ENCODE measurements at places on chromosomes 6 and 20.

DNA sequence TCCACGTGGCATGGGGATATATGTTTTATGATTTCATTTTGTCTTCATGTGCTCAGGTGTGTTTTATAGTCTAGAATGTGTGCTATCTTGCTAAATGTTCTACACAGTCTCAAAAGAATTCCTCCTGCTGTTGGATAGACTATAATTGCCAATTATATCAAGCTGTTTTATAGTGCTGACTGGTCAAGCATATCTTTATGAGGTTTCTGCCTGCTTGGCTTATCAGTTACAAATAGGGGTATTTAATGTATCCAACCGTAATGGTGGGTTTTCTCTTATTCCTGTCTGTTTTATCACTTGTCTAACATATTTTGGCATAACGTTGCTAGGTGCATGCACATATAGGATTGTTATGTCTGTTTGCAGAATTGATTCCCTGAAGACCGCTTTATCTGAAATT, 201.3 kb downstream of the EYS start:
- no peak for DNase-seq

- no peak for DNase-seq
Observed at GRCh38 chr6:169684056-169684455, 17.8 kb downstream of the WDR27 start.

- DNase-seq: no peak
Observed at GRCh38 chr6:121627761-121628160, 192.3 kb downstream of the GJA1 start.

DNA sequence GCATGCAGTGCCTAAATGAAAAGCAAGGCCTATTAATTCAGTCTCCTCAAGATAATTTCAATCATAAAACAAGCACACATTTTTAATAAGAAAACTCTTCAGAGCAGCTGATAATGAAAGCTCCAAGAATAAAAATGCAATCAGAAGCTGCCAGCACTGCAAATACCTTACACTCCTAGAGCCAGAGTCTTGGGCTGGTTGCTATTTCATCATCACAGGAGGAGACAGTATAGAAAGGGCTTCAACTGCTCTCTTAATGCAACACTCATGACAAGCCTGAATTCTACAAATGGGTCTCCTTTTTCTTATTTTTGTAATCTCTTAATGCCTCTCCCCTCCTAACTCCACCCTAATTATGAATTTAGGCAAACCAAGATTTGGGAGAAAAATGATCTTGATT, 11.2 kb upstream of the MC3R start:
- DNase-seq: no peak

GRCh38 chr6:44311304-44311703, 1.8 kb downstream of the AARS2 start:
- DNase-seq: no peak

DNA sequence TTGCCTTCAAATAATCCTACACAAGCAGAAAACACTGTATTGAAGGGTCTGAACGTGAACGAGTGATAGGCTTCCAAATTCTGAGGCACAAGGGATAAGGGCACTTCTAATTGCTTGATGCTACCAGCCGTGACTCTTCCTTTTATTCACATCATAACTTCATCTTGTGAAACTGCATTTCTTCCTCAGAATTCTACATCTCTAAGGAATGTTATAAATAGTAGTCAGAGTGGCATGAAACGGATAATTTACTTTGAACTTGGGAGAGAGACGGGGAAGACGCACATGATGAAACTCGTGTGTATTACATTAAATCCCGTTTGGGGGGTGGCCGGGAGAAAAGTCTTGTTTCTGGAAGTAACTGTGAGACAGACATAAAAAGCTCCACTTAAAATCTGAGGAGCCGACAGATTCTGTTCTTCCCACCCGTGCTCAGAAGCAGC, 754 bp downstream of the HDDC2 start:
- DNase-seq: no peak

DNA sequence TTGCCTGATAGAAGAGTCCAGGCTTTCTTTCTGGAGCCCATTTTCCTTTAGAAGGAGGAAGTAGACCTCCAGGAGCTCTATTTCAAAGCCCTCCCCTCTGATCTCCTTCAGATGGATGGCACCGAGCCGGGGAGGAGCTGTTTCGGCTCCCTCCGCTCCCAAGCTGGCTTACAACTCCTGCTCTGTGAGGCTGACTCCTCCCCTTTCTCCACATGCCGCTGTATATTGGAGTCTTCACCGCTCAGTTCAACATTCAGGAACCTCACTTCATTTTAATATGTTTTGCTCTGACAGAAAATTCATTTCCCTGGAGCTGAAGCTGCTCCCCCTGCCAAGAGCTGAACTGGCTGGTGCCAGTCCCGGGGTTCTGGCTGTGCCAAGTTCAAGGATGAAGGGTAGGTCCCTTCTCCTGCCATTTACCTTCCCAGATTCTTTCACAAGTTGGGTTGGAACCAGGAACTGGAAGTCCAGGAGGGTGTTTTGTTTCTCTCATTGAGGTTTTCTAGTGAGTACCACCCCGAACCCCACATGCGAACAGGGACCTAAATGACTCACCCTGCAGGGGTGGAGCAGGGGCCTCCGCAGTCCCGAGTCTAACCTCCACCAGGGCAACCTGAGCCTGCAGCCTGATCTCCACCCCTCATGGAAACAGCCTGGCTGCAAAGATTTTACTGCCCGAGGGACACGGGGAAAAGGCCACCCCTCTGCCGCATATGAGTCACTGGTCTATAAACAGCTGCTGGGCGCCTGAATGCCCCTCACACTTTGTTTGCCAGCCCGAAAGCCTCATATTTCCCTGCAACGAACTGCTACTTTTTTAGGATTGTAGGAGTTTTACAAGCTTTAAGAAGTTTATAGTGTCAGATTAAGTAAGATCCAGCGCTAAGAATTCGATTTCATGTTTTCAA, 68.6 kb upstream of the FOXA2 start:
- DNase-seq: no peak

GRCh38 chr6:56851541-56852259, 103.2 kb upstream of the BEND6 start:
- DNase-seq: peak; percentile 49

DNA sequence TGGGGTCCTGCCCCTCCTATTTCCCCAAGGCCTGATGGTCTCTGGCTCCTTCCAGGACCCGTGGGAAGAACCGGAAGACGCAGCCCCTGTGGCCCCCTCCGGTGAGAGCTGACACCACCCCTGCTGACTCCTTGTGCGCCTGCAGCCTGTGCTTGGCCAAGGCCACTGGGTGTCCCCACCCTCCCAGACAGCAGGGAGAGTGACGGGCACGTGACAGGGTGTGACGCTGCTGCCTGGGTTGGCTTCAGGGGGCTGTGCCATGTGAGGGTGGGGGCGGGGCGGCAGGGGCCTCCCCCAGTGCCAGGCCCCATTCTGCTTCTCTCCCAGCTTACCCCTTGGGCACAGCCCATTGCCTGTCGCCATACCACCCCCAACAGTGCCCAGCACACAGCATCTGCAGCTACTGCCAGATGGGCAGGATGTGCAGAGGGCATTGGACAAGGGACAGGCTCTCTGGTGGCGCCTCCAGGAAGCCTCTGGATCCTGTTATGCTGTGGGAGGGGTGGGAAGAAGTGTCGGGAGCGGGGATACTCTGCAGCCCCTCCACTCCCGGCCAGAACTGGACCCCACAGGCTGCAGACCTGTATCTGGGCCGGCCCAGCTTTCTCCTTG, 2.9 kb downstream of the BIRC7 start:
- DNase-seq: no peak

GRCh38 chr6:168590406-168590805, 149.4 kb downstream of the SMOC2 start:
- no peak for DNase-seq

- DNase-seq: no peak
Observed at GRCh38 chr6:83199863-83200225, 6.7 kb downstream of the RWDD2A start.

DNA sequence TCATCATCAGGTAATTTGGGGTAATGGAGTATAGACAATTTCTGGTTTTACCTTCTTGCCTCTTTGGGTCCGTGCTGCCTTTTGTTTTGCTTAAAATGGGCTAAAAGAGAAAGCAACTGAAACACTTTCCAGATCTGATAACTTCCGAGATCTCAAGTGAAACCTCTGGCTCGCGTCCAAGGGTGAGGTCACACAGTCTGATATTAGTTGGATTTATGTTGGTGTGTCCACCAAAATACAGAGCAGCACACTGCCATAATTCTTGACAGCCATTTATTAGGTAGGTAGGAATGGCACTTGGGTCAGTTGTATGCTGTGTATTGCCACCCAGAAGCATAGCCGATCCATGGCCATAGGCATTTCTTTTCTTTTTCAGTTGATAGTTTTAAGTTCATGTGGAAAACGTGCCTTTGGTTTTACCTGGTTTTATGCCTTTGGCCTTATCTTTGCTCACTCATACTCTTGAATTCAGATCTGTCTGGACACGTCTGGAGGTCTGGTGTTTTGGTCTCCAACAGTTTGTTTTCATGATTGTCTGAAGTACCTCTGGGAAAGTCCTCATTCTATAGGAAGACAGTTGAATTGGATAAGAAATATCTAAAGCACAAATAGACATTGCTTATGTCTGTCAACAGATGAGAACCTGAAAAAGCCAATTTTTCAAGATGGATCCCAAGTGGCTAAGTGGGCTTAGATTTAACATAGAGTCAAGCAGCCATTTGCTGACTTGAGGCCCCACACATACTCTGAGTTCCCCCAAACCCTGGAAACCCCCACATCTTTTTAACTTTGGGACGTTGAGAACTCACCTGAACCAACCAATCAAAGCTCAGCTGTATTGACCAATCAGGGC, 320.8 kb downstream of the SOX4 start:
- DNase-seq: no peak

GRCh38 chr6:43173591-43174262, 2.7 kb downstream of the SRF start:
- DNase-seq: no peak

- no peak for DNase-seq
Observed at GRCh38 chr20:18190338-18191233, 52.9 kb downstream of the KAT14 start.

GRCh38 chr6:11621119-11621518, 83.6 kb downstream of the TMEM170B start:
- no peak for DNase-seq

GRCh38 chr6:113347436-113347835, 509.7 kb upstream of the MARCKS start:
- DNase-seq: no peak

- no peak for DNase-seq
Observed at GRCh38 chr6:159063549-159063948, 18.8 kb upstream of the TAGAP start.

- DNase-seq: no peak
Observed at GRCh38 chr6:129672881-129673631, 36.9 kb downstream of the ARHGAP18 start.

- DNase-seq: no peak
Observed at GRCh38 chr6:166162599-166163342, 4.9 kb downstream of the TBXT start.

- no peak for DNase-seq
Observed at GRCh38 chr20:8522168-8522567, 390.1 kb downstream of the PLCB1 start.

All from GM18507 (cell line).